ENCODE measurements at places on chromosomes 5 and 9.
A peak's percentile ranks its signal among the peaks of the same experiment; 100 is the strongest.

GRCh38 chr9:134323741-134324358 is 2.4 kb upstream of the RXRA start:
- peak; percentile 67 for DNase-seq

DNA sequence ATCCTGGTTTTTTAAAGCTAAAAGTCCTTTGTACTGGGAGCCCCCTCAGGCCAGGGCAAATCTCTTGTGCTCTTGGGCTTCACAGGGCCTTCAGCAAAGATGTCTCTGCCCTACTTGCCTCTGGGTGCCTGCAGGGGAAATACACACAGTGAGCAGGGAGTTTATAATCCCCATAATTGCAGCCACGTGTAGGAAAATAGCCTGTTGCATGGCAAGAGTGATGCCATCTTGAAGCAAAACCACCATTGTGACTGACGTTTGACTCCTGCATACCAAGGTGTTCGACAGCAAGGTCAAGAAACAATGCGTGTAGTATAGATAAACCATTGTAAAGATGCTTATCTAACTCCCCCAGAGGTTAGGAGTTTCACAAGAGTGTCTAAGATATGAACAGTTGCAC is 11.4 kb upstream of the IL3 start:
- no peak for DNase-seq

DNA sequence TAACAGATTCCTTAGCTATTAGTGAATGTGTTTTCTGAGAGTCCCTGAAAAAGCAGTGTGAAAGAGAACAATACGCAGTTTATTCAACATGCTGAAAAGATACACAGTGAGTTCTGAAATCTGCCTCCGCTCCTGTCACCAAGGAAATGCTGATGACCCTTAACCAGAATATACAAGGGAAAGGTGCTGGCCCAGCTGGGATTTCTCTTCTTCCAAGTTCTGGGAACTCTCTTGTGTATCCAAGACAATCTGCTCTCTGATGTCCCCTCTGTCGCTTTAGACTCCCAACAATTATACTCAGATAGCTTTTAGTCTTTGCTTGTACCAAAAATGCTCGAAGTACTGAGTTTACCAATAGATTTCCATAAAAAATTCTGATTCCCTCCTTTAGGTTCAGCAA is 214.9 kb downstream of the TMEM167A start:
- DNase-seq = no peak

- peak; percentile 53 for DNase-seq
Measured at GRCh38 chr9:75071530-75072122, 16.3 kb downstream of the NMRK1 start.

DNA sequence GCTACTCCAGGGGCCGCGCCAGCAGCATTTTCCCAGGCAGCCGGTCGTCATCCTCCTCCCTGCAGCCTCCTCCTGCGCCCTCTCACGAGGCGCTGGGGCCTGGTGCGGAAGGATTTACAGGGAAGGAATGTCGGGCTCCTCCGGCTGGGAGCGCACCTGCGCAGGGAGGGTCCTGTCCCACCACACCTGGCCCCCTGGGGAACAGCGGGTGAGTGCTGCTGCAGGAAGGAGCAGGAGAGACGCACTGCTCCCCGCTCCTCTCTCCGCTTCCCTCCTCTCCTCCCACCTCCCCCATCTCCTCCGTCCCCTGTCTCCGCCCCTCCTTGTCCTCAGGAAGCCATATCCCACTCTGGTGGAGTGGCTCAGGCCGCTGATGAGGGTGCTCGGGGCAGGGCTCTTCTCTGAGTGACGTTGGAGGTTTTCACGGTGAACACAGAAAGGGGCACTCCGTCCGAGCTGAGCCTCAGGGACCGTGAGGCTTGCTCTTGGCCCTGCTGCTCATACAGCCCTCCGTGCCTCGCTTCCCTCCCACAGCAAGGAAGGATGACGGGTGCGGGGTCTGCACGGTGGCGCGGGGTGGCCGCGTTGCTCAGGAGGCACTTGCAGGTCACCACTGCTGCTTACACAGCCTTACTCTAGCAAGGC is 31.3 kb downstream of the IRX4 start:
- DNase-seq = peak; percentile 82

DNA sequence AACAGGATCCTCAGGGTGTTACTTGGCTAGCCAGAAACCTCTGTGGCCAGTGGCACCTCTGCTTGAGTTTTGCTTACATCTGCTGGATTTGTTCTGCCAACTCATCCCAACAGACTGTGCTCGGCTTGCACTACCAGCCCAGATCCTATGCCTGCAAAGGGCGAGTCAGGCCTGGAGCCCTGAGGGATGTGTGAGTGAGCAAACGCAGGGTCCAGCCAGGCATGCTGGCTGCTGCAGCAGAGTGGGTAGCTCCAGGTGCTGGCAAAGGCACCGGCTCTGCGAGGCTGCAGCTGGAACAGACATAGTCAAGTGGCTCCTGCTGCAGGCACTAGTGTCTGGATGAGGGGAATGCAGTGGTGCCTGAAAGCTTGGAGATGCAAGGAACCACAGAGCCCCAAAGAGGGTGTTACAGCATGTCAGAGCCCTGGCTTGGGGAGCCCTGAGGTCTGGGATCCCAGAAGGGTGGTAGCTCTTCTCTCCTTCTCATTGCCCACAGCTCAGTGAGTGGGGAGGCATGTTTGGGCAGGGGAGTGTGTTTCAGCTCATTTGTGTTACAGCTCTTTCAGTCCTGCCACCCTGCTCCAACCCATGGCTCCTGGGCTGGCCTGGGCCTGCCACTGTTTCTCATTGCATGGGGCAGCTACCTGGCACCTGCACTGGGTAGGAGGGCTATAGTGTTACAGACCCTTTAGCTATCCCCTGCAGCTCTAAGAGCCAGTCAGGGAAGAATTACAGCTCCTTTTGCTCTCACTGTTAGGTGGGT is 332.6 kb downstream of the TAF11L14 start:
- DNase-seq = no peak

- peak; percentile 17 for DNase-seq
Measured at GRCh38 chr9:97548819-97549540, 47.5 kb downstream of the TMOD1 start.

DNA sequence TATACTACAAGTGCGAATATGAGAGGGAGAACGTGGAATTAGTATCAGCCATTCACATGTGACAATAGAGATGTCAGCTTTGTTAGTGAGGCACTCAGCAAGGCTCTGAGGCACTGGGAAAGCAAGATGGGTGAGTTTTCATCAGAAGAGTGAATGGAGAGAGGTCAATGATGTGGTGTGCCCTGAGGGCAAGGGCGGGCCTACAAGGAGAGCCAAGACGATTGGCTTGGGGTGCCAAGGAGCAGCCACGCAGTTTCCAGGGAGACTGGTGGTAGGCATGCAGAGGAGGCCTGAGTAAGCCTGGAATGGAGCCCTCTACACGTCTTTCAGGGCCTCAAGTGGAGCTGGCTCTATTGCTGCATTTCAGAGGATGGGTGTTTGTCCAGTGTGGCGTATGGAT is 24.7 kb downstream of the BTF3 start:
- no peak for DNase-seq

GRCh38 chr5:148768806-148769415 is 57.5 kb upstream of the ADRB2 start:
- DNase-seq = no peak

DNA sequence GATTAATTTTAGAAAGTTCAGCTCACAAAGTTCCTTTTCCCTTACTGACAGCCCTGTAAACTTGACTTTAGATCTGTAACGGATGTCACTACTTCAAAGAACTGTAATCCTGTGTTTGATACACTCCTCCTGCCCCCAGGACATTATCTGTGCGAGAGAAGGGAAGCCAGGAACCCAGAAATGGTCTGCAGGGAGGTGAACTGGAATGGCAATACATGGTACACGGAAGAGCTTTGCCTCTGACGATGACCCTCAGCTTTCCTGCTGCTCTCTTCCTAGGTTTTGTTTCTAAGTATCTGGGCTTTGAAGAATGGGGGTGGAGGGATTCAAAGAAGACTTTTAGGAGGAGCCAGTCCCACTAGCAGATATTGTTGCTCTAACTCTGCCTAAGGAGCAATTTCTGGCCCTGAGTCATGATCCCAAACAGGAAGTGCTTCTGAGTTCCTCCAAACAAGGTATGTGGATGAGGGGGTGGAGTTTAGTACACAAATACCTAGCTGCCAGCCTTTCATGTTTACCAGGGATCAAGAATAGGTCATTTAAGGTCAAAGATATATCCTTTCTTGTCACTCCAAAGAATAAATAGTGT is 43.4 kb upstream of the TMC1 start:
- peak; percentile 54 for DNase-seq

DNA sequence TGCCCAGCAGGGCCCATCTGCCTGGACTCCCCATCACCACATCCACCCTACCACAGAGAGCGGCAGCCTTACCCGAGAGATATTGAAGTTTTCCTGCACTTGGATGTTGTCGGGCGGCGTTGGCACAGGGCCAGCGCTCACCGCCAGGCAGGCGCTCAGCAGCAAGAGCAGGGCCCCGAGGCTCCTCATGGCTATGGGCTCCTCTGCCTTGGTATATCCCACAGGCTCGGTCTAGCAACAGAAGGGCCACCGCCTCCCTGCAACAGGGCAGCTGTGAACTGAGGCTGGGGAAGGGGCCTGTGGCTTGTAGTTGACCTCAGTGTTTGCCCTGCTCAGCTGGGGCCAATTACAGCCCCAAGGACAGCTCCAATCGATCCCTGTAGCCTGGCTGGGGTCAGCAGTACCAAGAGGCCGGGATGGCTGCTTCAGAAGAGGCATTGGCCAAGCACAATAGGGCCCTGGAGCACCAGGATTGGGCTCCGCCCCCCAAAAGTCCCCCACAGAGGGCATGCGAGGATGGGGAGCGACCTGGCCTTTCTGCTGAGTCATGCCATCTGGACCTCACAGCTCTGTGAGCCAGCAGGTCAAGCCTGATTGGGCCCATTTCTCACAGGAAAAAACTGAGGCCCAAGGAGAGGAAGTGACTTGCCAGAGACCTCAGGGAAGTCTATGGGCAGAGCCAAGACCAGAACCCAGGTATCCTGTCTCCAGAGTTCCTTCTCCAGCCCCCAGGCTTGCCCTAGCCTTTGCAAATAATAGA is at the start of gene AMBP:
AMBP (minus strand) TSS at position 280 of the 760 bp plus-strand sequence; CDS start at position 189, 91 bp downstream.
- DNase-seq = no peak

DNA sequence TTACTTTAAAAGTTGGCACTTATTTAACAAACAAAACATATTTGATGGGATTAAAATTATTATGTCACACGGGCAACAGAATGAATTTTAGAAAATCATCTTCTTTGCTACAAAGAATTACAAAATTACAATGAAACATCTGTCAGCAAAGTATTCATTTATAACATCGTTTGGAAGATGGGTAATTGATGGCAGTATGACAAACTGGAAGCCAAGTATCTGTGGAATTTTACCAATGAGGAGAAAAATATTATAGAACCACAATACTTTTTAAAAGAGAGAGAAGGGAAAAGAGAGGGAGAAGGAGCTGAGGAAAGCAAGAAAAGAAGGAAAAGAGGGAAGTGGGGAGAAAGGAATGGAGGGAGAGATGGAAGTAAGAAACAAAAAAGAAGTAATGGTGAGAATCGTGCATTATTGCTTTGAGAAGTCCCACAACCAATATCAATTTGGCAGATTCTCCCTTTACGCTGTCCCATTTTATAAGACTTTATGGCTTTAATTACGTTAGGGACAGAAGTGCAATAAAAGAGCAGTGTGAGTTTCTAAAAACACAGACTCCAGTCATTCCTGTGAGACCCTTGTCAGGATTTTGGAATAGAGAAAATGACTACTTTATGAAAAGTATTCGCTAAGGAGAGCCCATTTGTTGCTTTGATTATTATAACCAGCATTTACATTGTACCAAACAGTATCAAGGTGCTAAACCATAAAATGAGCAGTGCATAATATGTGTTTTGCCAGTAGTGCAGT is 76.7 kb downstream of the LURAP1L start:
- no peak for DNase-seq

DNA sequence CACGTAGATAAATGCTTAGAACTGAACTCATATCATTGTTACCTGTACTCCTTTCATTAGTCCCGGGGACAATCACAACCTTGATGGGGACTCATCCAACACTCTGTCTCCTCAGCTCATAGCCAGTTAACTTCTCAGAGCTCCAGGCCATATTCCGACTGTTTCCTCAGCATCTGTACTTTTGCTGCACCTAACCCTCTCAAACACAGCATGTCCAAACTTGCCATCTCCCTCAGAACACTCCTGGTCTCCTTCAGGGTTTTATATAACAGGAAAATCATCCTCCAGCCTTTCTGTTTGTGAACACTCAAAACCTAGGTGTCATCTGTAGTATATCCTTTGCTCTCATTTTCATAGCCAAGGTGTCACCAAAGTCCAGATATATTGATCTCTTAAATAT is 150.5 kb downstream of the CDH6 start:
- no peak for DNase-seq

DNA sequence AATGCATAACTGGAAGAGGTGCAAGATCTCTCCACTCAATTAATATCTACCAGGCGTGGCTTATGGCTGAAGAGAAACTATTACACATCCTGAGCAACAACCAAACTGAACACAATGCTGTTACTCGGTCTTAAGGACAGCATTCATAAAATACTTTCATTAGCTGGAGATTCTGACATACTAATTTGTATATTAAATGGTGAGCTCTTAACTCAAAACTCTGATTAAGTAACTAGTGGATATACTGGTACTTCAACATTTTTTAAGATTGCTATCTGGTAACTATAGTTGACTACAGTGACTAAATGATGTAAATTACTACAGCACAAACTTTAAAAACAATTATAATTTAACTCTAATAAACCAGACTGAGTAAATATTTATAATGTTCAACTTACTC is 15.8 kb downstream of the ZDHHC21 start:
- DNase-seq = no peak

- no peak for DNase-seq
Measured at GRCh38 chr5:71475788-71476384, 20.4 kb downstream of the BDP1 start.

- DNase-seq = peak; percentile 52
Measured at GRCh38 chr5:59799668-59800346, 93.7 kb downstream of the PDE4D start.

DNA sequence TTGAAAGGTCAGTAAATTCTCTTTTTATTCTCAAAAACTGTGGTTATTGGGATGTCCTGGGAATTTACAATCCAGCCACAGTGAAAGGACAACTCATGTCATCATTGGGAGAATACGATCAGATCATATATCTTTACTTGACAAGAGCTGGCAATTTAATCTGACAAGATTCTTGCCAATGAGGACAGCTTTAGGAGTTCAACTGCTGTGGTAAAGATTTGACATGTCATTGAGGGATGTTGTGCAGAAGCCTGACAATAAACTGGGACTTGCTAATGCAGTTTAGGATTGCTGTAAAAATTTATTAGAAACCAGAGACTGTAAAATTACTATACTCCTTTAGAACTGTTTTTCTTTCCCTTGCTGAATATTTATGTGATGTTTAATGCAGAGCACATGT is 1131.0 kb downstream of the MAT2B start:
- DNase-seq = no peak

- DNase-seq = no peak
Measured at GRCh38 chr9:133845440-133845839, 107.3 kb upstream of the SARDH start.

- peak; percentile 88 for DNase-seq
Measured at GRCh38 chr5:123035918-123036390, 571 bp downstream of the PPIC start.

GRCh38 chr9:36163786-36164170 is 5.4 kb upstream of the CCIN start:
- DNase-seq = peak; percentile 58

GRCh38 chr5:31106691-31107090 is 86.8 kb upstream of the CDH6 start:
- DNase-seq = no peak

- DNase-seq = no peak
Measured at GRCh38 chr5:33800241-33800950, 91.4 kb downstream of the ADAMTS12 start.

- peak; percentile 16 for DNase-seq
Measured at GRCh38 chr9:112032009-112032408, 135.4 kb downstream of the UGCG start.

- peak; percentile 88 for DNase-seq
Measured at GRCh38 chr5:43627028-43627427, 24.0 kb downstream of the NNT start.

GRCh38 chr9:134585746-134586706 is 55.6 kb upstream of the COL5A1 start:
- peak; percentile 69 for DNase-seq

Data from endodermal cell (in vitro differentiated cells).